Activated naive CD4-positive, alpha-beta T cell (primary cell): ENCODE measurements at places on chromosomes 5 and 9.
A peak's percentile ranks its signal among the peaks of the same experiment; 100 is the strongest.

DNA sequence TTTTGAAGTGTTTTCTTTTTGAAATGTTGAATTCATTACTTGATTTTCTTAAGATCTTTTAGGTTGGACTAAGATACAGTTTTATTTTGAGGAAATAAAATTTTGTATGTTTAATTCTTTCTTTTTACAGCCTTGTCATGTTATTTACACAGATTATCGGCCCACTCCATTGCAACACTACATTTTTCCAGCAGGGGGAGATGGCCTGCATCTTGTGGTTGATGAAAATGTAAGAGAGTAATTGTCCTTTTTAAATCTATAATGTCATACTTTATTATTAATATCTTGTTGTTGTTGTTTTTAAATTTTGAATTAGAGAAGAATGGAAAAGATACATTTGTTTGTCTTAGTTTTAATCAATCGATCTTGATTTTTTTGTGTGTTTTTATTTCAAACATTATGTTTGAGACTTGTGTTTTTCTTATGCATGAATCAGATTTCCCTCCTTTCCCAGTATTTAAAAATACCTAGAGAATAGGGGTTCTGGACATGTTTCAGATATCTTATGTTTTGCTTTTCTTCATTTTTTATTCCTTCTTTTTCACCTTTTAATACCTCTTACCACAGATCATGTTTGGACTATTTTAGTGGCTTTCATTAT is 36.7 kb downstream of the MTREX start:
- DNase-seq = peak; percentile 20

DNA sequence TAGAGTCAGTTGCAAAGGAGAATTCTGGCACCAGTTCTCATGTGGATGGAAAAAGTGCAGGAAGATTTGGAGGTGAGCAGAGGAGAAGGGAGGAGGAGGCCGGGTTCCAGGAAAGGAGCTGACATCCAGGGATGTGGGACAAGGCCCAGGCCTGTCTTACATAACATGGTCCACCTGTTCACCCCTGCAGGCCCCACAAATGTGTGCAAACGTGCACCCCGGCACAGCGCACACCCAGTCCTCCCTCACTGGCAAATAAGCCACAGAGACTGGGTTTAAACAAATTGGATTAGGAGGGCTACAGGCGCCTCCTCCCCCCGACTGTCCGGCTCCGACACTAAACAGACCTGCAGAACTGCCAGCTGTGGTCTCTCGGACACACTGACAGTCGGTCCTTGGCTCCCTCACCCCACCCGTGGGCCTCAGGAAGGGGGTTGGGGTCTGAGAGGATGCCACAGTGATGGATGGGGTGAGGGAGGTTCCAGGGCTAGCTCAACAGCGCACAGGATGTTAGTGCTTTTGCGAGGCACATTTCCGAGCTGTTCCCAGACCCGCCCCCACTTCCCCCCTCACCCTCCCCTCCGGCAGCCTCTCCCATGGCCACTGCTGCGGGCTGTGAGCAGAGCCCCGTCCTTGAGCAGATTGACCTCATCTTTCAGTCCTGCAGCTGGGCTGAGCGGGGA is 43.4 kb upstream of the IL17B start:
- DNase-seq = peak; percentile 6

GRCh38 chr9:94302426-94302825 is 26.0 kb downstream of the NUTM2F start:
- no peak for DNase-seq

DNA sequence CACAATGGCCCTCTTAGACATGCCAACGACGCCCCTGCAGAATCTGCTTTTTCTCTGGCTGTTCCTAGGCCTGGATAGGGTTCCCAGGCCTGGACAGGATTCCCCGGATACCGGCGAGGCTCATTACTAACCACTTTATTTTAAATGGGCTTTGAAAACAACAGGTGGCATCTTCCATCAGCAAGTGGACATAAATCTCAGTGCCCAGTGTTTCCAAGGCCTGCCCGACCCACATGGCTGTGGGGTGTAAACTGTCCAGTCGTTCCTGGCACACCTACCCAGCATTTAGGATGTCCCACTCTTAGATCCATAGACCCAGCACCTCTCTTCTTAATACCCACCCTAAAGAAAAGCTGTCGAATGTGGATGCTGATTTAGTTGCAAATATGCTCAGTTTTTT is 896 bp downstream of the CMBL start:
- no peak for DNase-seq

- no peak for DNase-seq
Observed at GRCh38 chr5:175305251-175305650, 138.7 kb downstream of the DRD1 start.

- DNase-seq = no peak
Observed at GRCh38 chr5:139131465-139131864, 66.7 kb downstream of the SIL1 start.

DNA sequence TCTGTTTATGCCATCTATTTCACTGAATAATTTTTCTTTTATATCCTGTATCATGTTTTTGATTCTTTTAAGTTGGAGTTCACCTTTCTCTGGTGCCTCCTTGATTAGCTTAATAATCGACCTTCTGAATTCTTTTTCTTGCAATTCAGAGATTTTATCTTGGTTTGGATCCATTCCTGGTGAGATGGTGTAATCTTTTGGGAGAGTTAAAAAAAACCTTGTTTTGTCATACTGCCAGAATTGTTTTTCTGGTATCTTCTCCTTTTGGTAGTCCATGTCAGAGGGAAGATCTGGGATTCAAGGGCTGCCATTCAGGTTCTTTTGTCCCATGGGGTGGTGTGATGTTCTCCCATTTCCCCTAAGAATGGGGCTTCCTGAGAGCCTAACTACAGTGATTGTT is 800.8 kb upstream of the TYRP1 start:
- no peak for DNase-seq

DNA sequence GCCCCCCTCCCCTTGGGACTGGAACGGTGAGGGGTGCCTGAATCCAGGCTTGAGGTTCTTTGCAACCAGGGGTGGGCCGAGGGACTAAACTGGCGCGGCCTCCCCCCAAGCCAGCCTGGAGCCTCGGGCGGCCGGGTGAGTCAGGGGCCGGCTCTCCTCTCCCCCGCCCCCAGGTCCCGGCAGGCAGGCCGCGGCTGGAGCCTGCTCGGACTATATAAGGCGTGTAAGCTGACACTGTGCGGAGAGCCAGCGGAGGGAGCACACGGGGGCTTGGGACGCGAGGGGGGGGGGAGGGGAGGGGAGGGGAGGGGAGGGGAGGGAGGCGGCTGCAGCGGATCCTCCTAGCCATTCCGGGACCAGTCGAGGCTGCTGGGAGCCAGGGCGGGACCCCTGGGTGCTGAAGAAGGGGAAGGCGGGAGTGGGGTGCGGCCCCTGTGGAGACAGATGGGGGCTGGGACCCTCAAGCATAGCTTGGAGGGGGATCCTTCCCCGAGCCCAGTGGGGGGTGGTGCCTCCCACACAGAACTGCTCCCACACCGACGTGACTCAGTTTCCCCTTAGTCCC is 595 bp downstream of the PDLIM7 start:
- DNase-seq = no peak

- DNase-seq = no peak
Observed at GRCh38 chr5:120544043-120544442, 79.9 kb downstream of the PRR16 start.

- no peak for DNase-seq
Observed at GRCh38 chr9:136750526-136750925, 2.2 kb upstream of the LCN6 start.

GRCh38 chr5:135473956-135474670 is 22.0 kb upstream of the TIFAB start:
- no peak for DNase-seq

DNA sequence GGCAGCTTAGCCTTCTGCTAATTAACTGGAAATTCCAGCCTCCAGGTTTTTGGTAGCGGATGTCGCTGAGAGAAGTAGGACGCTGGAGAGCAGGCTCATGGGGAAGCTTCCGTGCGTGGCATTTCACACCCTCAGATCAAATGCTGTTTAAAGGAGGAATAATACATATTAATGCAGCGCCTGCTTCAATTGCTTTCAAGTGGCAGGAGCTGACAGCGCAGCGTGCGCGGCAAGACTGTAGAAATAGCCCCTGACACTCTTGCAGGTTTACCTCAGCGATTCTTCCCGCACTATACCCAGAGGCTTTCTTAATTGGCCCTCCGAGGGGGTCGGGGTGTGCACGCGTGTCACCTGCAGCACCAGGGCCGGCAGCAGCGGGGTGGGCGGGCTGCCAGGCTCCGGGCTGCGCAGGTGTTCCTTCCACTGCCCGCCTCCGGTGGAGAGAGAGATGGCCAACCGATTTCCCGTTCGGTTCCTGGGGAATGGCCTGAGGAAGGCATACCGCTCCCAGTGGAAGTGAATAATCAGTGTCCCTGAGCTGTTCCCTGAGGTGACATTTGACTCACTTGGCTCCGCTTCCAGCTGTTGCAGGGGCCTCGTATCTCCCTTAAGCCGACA is 427.9 kb downstream of the KCTD16 start:
- no peak for DNase-seq

GRCh38 chr9:113042884-113043657 is 13.5 kb downstream of the ZFP37 start:
- DNase-seq = no peak

GRCh38 chr5:88653471-88653870 is 229.5 kb downstream of the MEF2C start:
- DNase-seq = no peak

GRCh38 chr5:62059960-62060359 is 246.0 kb upstream of the KIF2A start:
- DNase-seq = no peak

- DNase-seq = no peak
Observed at GRCh38 chr5:52854301-52854700, 66.6 kb downstream of the ITGA1 start.

DNA sequence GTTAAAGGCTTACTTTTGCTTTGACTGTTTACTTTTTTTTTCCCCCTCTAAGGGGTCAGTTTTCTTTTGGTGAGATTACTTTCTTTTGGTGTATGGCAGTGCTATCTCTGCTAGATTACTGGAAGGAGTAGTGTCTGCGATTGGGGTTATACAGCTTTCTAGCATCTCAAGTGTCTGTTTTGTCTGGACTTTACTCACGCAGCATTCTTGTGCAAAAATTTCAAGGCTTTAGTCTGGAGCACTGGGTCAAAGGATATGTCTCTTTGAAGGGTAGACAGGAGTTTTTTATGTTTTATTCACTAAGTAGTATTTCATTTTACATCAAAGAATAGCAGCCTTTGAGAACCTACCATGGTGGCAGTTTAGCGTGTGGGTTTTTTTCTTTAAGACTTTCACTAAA is 52.6 kb downstream of the NDUFS4 start:
- DNase-seq = no peak

DNA sequence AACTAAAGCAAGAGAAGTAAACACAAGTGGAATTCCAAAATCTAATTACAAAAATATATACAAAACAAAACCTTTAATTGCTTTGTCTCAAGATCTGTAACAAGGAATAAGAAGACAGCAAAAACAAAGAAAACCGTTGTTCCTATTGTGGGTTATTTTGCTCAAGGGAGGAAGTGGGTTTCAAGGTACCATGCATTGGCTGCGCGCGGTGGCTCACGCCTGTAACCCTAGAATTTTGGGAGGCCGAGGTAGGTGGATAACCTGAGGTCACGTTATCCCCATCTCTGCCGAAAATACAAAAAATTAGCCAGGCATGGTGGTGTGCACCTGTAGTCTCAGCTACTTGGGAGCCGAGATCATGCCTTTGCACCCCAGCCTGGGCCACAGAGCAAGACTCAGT is 12.1 kb upstream of the IQGAP2 start:
- DNase-seq = no peak

GRCh38 chr5:1386274-1386717 is 41.4 kb upstream of the CLPTM1L start:
- DNase-seq = peak; percentile 27

- no peak for DNase-seq
Observed at GRCh38 chr5:148974642-148975327, 88.1 kb downstream of the SH3TC2 start.

GRCh38 chr5:78735834-78736463 is 87.4 kb upstream of the LHFPL2 start:
- no peak for DNase-seq

GRCh38 chr9:70113403-70114022 is 69.9 kb downstream of the MAMDC2 start:
- no peak for DNase-seq

GRCh38 chr5:178785999-178786398 is 55.5 kb upstream of the ZNF354A start:
- DNase-seq = no peak

DNA sequence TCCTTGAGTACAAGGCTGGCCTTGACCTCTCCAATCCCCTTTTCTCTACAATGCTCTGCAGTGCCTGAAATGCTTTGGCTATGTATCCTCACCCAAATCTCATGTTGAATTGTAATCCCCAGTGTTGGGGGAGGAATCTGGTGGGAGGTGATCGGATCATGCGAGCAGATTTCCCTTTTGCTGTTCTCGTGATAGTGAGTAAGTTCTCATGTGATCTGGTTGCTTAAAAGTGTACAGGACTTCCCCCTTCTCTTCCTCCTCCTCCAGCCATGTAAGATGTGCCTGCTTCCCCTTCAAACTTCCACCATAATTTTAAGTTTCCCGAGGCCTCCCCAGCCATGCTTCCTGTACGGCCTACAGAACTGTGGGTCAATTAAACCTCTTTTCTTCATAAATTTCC is 28.5 kb upstream of the AKNA start:
- DNase-seq = no peak

- no peak for DNase-seq
Observed at GRCh38 chr9:15328946-15329345, 21.9 kb upstream of the TTC39B start.

DNA sequence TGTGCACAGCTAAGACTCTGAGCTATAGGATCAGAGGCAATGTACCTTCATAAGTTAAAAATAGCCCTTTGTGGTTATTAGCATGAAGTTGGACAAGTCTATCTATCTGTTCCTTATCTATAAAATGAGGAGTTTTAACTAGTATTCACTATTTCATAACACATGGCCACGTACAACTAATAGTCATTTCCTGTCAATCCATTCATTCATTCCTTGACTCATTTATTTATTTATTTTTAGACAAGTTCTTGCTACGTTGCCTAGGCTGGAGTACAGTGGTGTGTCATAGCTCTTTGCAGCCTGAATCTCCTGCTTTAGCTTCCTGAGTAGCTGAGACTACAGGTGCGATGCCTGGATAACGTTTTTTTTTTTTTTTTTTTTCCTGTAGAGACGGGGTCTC is 92.1 kb downstream of the NR3C1 start:
- DNase-seq = no peak

- no peak for DNase-seq
Observed at GRCh38 chr5:15440434-15440833, 59.5 kb upstream of the FBXL7 start.

GRCh38 chr5:176359658-176360057 is 1.9 kb downstream of the KIAA1191 start:
- DNase-seq = no peak

DNA sequence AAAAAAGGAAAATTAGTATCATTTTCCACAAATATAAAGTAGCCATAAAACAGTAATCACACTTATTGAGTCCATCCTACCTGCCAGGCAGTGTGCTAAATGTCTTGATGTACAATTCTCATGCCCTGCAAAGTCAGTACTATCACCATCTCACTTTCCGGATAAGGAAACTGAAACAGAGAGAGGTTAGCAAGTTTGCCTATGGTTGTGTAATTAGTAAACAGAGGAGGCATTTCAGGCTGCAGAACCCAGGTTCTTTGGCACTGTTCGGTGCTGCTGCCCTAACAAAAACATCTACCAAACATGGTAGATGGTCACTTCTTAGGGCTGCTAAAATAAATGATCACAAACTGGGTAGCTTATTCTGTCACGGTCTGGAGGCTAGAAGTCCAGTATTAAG is 22.6 kb downstream of the PLAC8L1 start:
- no peak for DNase-seq

GRCh38 chr5:56350597-56351170 is 117.6 kb upstream of the ANKRD55 start:
- DNase-seq = no peak
